ENCODE measurements at places on chromosomes 12 and 14. TPM values are rescaled to one million over a fixed set of nuclear protein-coding genes. Genes with fewer than 3 reads are reported as not detected.

The NOS1 gene
- 0.80 TPM for total RNA-seq

The OR4Q3 gene
- total RNA-seq: not detected

The SLC41A2 gene
- 27.0 TPM for total RNA-seq

The SLC6A15 gene
- 0.34 TPM for total RNA-seq

DNA sequence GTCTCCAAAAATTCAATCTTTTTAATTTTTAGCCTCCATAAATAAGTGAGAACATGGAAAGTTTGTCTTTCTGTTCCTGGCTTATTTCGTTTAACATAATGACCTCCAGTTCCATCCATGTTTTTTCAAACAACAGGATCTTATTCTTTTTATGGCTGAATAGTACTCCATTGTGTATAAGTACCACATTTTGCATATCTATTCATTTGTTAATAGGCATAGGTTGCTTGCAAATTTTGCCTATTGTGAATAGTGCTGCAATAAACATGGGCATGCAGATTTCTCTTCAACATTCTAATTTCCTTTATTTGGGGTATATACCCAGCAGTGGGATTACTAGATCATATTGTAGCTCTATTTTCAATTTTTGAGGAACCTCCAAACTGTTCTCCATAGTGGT is 16.1 kb upstream of the PAH start:
- H3K36me3 ChIP-seq: no peaks in the 10 kb centered on the region
- DNase-seq: no peak
- H3K4me1 ChIP-seq: no peaks in the 10 kb centered on the region
- H3K27me3 ChIP-seq: no peaks in the 10 kb centered on the region
- H3K27ac ChIP-seq: no peak overlapping the region

DNA sequence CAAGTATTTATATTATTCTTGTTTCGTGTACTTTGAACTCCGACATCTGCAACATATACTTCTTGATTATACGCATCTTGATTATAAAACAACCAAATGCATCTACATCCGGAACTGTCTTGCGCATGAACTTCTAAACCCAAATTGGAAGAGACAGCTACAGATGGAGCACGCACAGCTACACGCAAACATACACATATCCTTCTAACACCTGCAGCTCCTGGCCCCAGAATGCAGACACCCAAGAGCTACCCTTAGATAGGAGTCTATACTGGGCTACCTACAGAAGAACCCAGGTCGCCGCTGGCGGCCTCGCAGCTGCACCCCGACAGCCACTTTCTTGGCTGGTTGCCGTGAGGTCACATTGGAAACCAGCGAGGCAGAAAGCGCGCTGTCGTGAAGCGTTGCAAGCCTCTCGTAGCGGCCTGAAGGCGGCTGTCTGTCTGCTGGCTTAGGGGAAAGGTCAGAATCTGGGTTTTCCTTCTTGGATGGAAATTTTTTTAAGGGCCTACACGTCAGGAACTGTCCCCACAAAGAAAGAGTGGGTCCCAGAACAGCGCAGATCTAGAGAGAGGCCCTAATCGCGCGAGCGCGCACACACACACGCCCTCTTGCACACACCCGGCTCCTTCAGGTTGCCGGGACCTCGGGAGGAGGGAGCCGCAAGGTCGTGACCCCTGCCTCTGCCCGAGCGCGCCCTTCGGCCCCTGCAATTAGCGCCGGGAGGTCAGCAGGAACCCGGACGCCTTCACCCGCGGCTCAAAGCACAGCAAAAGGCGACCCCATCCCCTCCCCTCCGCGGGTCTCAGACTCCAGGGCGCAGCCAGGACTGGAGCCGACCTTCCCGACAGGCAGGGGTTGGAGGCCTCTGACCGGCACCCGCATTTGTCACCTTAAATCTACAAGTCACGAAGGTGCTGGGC is 17.0 kb downstream of the TBX3 start:
- peaks cover 45% of the 10 kb centered on the region for H3K4me1 ChIP-seq
- peaks cover 17% of the 10 kb centered on the region for H3K27me3 ChIP-seq
- DNase-seq: peak; percentile 37
- no peak overlapping the region for H3K4me3 ChIP-seq
- H3K27ac ChIP-seq: no peak overlapping the region
- no peaks in the 10 kb centered on the region for H3K36me3 ChIP-seq

DNA sequence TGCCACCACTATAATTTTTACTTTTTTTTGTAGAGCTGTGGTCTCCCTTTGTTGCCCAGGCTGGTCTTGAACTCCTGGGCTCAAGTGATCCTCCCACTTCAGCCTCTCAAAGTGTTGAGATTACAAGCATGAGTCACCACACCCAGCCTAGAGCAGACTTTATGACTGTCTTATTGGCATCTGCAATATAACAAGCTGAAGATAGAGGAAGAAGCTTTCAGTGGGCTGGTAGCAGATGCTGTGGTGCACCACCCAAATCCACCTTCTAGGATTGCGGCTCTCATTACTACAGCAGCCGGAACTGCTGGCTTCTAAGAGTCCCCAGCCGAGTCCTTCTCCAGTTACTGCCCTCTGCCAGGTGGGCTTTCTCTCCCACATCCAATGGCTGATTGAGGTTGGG is 7.6 kb upstream of the STK38L start:
- H3K4me3 ChIP-seq: no peak overlapping the region
- no peaks in the 10 kb centered on the region for H3K27me3 ChIP-seq
- no peaks in the 10 kb centered on the region for H3K36me3 ChIP-seq
- H3K27ac ChIP-seq: no peak overlapping the region
- no peaks in the 10 kb centered on the region for H3K4me1 ChIP-seq

GRCh38 chr14:92692822-92693226 is 55.6 kb downstream of the LGMN start:
- no peaks in the 10 kb centered on the region for H3K27me3 ChIP-seq
- no peaks in the 10 kb centered on the region for H3K4me1 ChIP-seq
- H3K4me3 ChIP-seq: no peak overlapping the region
- peak overlapping the region; percentile 4 for H3K27ac ChIP-seq
- H3K36me3 ChIP-seq: peaks cover 13% of the 10 kb centered on the region
- peak; percentile 42 for DNase-seq

- no peaks in the 10 kb centered on the region for H3K4me1 ChIP-seq
- H3K4me3 ChIP-seq: no peak overlapping the region
- no peak for DNase-seq
- no peak overlapping the region for H3K27ac ChIP-seq
- no peaks in the 10 kb centered on the region for H3K36me3 ChIP-seq
These were observed 128.8 kb downstream of the LMNTD1 start for GRCh38 chr12:25424211-25424731.
